ENCODE measurements at places on chromosomes 12 and 14. TPM values are rescaled to one million over a fixed set of nuclear protein-coding genes. Genes with fewer than 3 reads are reported as not detected.

DNA sequence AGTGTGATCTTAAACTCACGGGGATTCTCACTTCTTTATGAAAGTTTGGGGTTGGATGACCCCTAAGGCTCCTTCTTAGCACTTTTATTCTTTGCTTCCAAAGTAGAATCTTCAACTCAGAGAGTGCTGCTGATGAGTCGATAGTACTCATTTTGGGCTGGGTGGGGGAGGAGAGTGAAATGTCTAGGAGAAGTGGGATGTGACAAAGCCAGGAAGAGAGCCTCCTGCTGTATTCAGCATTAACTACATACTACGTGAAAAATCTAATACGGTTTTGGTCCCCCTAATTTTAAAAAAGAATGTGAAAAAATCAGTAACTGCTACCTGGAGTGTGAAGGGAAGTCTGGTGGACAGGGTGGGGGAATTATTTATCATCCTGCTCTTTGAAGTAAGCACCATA, 148.3 kb downstream of the SAMD4A start:
- DNase-seq, result no peak

The ATL1 gene
- 0.91 TPM for total RNA-seq

- no peak for DNase-seq
Measured at GRCh38 chr14:59309291-59309900, 120.9 kb downstream of the DAAM1 start.

- DNase-seq, result no peak
Measured at GRCh38 chr12:1234073-1234472, 243.1 kb downstream of the ERC1 start.

- DNase-seq, result no peak
Measured at GRCh38 chr12:119574255-119574654, 19.3 kb upstream of the TMEM233 start.

- peak; percentile 72 for DNase-seq
Measured at GRCh38 chr14:103141117-103141796, 18.0 kb downstream of the TNFAIP2 start.

The CLEC2B gene
- total RNA-seq, result 25.8 TPM

GRCh38 chr12:77046468-77046867, 18.9 kb downstream of the E2F7 start:
- DNase-seq, result no peak

GRCh38 chr12:95151821-95152220, 65.4 kb downstream of the FGD6 start:
- no peak for DNase-seq

GRCh38 chr12:31371256-31371620, 45.3 kb upstream of the SINHCAF start:
- DNase-seq, result no peak

The ANO6 gene
- total RNA-seq, result 20.3 TPM

- no peak for DNase-seq
Measured at GRCh38 chr14:70280931-70281330, 78.6 kb downstream of the COX16 start.

DNA sequence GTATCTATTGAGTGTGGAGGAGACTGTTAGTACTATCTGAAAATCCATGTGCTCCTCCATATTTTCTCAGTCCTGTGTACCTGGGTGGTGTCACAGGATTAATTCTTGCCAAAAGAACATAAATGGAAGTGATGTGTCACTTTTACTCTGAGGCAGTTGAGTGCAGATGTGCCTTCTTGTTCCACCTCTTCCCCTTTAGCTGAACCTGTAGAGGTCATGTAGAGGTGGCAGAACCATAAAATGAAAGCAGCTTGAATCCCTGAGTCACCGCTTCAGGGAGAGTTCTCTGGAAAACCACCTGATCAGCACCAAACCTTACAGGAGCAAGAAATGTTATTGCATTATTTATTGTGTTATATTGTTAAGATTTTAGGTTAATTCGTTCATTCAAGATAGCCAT, 14.7 kb upstream of the SLC25A3 start:
- DNase-seq, result no peak

The SLC25A47 gene
- total RNA-seq, result not detected

- no peak for DNase-seq
Measured at GRCh38 chr12:20514598-20514997, 146.3 kb downstream of the PDE3A start.

The VRTN gene
- not detected for total RNA-seq

DNA sequence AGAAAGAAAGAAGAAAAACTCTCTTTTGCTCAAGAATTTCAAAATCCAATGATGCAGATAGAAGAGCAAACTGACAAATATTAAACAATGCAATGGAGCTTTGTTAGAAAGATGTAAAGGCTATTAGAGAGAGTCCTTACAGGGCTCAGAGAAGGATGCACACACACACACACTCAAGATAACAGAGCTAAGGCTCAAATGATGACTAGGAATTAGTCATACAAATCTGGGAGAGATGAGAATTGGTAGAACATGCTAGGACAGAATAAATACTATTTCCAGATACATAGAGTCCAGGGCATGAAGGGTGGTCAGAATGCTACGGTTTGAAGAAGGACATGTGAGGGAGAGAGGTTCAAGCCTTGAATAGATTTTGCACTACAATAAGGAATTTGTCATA, 650.1 kb upstream of the MDGA2 start:
- no peak for DNase-seq

- DNase-seq, result no peak
Measured at GRCh38 chr14:80498533-80498932, 287.2 kb upstream of the DIO2 start.

The ACSS3 gene
- not detected for total RNA-seq

The KSR2 gene
- total RNA-seq, result 0.14 TPM

The TTLL5 gene
- 38.6 TPM for total RNA-seq

The TAS2R9 gene
- total RNA-seq, result not detected

- DNase-seq, result no peak
Measured at GRCh38 chr12:27244689-27245488, 803 bp downstream of the STK38L start.

The DLGAP5 gene
- total RNA-seq, result 100 TPM

DNA sequence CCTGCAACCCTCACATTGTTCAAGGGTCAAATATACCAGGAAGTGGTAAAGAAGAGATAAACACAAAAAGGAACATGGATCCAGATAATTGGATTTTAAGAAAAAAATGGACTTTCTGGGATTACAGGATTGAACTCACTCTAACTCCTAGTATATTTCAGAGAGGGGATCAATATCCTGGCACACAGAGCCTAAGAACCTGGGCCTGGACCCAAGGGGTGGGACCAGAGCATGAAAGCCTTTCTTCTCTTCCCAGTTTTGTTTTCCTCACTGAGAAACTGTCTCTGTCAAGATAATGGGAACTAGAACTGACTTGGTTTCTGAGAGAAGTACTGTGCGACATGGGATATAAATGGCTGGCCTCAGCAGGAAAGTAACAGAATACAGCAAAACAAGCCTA, 422.8 kb upstream of the STXBP6 start:
- DNase-seq, result no peak

DNA sequence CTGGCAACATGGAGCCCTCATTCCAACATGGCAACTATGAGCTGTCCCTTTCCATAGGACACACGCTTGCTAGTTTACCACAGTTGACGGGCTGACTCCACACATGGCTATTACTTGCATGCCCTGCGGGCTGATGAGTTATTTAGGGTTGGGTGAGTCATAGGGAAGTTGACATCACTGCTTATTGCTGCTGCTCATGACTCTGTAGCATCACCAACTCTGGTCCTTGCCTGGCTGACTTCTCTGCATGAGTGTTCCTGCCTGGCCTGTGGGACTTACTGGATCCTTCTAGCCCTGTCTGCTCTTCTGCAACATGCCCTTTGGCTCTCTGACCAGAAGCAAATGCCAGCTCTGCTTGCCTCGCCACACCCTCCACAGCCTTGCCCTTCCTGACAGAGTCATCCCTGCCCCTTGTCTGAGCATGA, 199.5 kb downstream of the ANO6 start:
- DNase-seq, result peak; percentile 64

- DNase-seq, result no peak
Measured at GRCh38 chr14:93220509-93220908, 13.5 kb downstream of the UBR7 start.

- no peak for DNase-seq
Measured at GRCh38 chr12:109307051-109307450, 2.0 kb downstream of the FOXN4 start.

DNA sequence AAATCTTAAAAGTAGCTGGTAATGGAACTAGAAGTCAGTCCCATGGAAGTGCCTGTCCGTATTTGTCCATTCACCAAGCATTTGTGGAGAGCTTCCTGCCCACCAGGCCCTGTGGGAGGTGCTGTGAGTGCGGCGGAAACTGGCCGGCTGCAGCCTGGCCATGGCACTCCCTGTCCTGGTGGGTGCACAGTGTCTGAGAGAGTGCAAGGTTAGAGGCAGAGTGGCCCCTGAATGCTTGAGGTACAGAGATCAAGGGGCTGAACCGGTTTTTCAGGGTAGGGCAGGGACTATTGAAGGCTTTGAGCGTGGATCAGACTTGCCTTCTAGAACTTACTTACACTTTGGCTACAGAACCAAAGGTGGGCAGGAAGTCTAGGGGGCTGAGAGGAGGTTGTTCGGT, 92.9 kb downstream of the ESR2 start:
- no peak for DNase-seq

The KCNMB4 gene
- 2.1 TPM for total RNA-seq

DNA sequence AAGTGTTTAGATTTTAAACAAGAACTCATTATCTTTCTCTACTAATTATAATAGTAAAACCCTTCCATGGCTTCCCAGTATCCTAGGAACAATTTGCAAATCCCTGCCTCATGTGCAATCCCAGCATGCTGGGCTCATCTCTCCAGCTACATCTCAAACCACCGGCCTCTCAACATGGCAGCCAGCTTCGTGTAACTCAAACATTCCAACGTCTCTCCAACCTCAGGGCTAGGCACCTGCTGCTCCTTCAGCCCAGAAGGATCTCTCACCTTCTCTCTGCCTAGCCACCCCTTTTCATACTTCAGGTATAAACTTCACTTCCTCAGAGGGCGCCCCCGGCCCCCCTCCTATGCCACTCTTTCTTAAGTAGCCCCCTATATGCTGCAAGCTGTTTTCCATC, 7.2 kb downstream of the SART3 start:
- no peak for DNase-seq
